RWPE1 (cell line): ENCODE measurements at places on chromosomes 13 and 19.
A peak's percentile ranks its signal among the peaks of the same experiment; 100 is the strongest.

DNA sequence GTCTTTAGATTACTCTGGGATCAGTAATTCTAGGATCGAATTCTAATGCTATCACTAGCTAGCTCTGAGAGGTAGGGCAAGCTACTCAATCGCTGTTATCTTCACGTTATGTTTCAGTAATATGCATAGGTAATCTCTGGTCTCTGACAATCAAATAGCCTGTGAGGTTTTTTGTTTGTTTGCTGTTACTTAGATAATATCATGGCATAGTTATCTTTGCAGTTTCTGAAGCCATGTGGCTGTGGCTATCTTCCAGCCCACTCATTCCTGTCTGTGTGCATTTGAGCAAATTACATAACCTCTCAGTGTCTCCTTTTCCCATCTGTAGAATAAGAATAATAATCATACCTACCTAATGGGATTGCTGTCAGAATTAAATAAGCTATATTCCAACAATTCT lies 330.2 kb downstream of the PCDH9 start:
- no peak for DNase-seq

DNA sequence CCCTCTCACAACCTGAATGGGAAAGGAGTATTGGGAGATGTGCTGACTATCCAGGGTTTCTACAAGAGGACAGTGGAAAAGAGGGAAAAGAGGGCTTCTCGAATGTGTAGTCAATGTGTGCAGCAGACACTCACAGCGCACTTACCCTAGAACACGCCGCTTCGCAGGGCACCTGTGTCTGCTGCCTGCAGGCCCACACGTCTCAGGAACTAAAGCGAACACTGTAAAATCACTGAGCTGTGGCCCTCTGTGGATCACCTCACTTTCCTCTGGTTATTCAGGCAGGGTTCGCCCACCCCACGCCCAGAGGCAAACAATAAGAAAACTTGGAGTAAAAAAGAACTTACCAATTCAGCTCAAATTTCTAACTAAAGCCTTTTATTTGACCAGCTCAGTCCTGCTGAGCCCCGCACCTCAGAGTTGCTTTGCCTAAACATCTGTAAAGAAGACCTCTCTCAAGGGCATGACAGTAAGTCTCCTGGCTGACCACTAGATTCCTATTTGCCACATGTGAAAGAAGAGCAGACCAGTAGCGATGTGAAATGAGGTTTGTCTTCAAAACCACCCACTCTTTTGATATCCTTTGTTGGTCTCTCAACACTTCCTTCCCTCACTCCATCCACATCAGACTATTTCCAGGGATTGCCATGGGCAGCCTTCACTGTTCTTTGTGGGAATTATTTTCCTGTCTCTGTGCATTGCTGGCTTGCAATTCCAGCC lies 19.3 kb upstream of the DOCK9 start:
- no peak for DNase-seq

GRCh38 chr19:43553656-43554055 lies 20.7 kb downstream of the ZNF575 start:
- DNase-seq = no peak

- DNase-seq = peak; percentile 8
These were observed 508.8 kb downstream of the DACH1 start for GRCh38 chr13:71358218-71358617.

DNA sequence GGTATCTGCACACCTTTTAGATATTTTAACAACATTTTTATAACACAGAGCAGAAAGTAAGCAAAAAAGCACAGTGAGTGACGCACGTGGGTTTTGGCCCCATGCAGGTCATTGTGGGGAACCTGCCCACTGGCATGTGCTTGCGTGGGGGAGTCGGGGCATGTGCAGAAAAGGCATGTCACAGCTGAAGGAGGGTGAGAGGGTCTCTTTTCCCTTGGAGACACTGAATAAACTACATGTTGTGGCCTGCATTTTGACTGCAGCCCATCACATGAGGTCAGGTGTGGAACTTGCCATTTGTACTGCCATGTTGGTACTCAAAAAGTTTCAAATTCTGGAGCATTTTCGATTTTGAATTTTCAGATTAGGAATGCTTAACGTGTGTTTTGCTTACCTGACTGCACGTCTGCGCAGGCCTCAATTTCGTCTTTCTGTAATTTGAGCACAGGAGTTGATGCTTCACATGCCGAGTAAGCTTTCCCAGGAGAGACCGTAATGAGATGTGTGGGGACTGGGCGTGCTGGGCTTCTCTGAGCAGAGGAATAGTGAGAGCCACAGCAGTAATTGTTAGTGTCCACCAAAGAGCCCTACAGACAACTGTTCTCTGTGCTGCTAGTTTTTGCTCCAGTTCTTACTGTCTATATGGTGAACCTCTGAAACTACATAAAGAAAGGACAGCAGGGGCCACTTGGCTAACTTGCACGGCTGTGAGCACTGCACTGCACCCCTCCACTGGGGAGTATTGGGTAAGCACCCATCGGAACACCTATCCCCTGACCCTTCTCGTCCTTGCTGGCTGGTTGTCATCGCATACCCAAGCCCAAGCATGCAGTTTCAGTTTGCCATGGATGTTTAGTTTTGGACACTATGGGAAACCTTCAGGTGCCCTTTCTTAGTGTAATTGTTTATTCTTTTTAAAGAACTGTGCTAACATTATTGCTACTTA lies 72.9 kb upstream of the GPR183 start:
- no peak for DNase-seq

- no peak for DNase-seq
These were observed 17.7 kb downstream of the PNMA8A start for GRCh38 chr19:46453661-46454060.

DNA sequence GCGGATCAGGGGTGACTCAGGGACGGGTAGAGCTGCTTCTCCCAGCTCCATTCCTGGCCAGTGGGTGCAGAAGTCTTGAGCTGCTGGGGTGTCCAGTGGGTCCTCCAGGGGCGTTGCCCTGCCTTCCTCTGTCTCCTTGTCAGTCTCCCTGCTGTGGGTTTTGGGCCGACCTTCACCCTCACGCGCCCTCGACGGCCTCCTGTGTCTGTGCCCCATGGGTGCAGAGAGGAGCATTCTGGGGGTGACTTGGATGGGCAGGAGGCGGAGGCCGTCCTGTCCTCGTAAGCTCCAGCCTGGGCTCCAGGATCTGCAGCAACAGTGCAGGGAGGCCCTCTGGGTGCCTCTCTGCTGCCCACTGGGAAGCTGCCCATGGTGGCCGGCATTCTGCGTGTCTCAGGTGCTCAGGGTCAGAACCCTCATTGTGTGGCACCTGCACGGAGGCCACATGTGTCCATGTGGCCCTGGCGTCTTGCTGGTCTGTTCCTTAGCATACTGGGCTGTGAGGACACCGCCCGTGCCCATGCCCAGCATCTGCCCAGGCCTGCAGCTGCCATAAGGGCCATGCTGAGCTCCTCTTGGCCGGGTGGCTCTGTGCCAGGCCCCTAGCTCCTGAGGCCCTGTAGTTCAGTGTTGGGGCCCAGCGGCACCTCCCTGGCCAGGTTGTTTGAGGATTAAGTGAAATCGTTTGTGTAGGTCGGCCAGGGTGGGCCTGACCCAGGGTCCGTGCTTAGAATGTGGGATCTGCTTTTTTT lies 17.3 kb downstream of the DOT1L start:
- DNase-seq = no peak

GRCh38 chr13:114145722-114146121 lies 13.3 kb upstream of the RASA3 start:
- DNase-seq = no peak

DNA sequence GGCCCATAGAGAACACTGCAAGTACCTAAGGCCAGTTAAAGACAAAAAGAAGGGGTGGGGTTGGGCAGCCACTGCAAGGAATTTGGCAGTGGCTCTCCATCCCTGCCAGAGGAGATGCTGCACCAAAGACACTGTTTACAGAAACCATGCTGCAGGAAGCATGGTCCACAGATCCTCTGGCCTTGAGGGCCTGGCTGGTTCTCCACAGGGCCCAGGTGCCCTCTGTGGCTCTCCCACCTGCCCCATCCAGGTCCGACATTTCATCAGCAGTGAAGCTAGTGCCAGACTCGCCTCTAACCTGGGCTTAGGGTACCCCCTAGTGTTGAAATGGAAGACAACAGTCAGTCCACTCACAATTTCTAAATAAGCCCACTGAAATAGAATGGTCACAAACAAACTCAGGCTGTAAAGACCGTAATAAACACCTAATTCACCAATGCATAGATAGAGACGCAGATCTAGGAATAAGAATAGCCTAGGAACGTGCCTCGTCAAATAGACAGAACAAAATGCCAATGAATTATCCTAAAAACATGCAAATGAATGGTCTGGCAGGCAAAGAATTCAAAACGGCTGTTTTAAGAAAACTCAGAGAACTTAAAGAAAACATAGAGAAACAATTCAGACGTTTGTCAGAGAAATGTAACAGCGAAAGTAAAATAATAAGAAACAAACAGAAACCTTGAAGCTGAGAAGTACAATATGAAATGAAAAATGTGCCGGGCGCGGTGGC lies 23.3 kb downstream of the LYPD4 start:
- DNase-seq = peak; percentile 59

DNA sequence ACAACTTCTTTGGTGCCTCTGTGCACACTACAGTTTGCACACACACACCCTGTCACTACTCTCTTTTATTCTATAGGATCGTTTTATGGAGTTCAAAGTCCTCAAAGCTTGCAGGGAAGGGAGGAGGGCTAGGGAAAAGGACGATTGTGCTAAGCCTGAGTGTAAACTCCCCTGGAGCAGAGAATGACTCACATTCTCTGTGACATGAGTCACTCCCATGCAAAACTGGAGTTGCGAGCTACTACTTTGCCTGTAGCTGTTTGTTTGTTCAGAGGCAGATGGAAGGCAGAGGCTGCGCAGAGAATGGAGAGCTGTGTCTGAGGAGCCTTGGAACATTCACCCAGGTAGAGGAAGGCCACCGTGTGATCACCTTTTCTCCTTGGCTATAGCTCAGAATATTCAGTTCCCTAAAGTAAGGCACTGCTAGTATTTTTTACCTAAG lies 80.5 kb upstream of the MBNL2 start:
- DNase-seq = peak; percentile 88

GRCh38 chr19:45478454-45479238 lies 10.8 kb downstream of the FOSB start:
- peak; percentile 69 for DNase-seq

DNA sequence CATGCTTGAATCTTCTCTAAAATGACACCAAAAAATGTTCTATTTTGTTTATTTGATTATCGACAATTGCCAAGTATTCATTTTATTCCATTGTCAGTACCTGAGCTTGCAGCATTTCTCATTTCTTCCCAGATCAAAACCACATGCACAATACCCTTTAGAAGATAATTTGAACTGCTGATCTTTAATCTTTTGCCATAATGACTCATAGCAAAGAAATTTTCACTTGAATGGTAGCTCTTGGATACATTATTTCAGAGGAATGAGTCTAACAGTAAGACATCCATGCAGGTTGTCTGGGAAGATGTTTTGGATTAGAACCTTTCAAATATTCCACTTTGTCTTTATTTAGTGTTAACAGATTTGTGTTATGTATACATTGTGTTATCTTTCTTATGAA lies 42.0 kb upstream of the RXFP2 start:
- peak; percentile 3 for DNase-seq

DNA sequence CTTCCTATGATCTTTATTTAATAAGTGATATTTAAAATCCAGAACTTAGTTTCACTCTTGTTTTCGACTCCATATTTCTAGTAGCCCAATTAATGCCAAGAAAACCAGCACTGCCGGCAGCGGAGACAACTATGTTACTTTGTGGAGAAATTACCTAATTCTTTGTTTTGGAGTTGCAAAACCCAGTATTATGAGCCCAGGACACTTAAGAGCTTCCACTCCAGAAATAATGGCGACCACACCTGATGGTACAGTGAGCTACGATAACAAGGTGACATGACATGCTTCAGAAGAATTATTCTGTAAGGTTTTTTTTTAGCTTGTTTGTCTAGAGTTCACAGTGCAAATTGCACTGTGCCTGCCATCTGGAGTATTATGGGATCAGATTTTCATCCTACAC lies 136.4 kb downstream of the ZAR1L start:
- DNase-seq = no peak

GRCh38 chr19:5157186-5157585 lies 183.4 kb downstream of the PTPRS start:
- DNase-seq = no peak

DNA sequence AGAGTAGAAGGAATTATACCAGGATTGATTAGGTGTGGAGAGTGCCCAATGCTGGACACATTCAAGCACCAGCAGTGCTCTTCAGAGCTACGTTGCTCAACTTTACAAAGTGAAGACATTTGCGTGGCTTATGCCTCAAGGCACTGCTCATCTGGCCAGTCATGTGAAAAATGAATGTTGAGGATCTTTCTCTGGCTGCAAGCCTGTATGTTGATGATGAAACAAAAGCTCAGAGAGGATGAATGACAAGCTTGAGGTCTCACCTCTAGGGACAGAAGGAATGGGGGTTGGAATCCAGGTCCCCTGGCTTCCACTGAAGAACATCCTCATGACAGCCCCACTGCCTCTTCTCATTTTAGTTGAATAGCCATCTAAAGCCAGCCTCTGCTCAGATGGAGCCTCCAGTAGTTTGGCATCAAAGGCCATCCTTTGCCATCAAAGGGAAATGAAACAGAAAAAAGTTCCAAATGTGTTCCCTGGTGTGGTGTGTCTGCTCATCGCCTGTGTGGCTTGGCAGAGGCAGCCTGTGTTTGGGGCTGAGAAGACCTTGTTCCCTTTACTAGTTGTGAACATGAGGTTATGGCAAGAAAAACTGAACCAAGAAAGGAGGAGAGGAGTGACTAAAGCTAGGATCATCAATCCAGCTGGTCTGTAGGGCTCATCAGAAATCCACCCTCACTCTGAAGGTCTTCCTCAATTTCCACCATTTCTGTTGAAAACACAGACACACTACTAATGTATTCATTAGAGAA lies 114.0 kb upstream of the KL start:
- no peak for DNase-seq

DNA sequence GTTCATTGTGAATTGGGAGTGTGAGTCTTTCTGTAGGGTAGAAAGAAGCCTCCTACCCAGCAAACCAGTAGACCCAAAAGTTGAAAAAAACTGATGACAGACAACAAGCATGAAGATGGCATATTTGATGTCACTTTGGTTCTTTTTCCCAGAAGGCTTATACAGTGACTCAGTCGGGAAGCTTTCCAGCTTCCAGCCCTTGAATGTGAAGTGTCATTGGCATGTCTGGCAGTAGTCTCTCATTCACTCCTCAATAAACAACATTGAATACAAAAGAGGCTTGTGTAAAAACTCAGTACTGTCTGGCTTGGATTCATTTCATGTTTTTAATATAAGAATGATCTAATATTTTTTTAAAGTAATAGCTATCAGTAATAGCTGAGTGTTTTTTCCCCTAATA lies 68.7 kb downstream of the IPO5 start:
- no peak for DNase-seq

GRCh38 chr13:92187378-92187989 lies 789.1 kb downstream of the GPC5 start:
- DNase-seq = peak; percentile 4
